ENCODE measurements at places on chromosomes 3 and 15.

GRCh38 chr3:99757966-99758365 is 59.7 kb upstream of the CMSS1 start:
- DNase-seq: no peak

DNA sequence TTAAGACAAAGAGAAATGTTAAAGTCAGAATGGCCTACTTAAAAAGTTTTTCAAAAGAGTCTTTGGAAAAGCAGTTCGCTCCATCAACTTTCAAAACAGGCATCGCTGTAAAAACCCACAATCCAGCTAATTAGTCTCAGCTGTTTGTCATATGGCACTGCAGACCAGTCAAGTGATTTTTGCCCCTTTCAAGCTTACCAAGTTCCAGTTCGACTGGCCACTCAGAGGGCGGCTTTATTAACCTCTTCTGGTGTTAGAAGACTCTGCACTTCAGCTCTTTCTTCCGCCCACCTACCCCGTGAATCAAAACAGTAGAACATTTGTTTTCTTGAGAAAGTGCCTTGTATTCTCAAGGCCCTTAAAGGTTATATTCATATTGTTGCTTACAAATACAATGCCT is 19.3 kb downstream of the RAB27A start:
- DNase-seq: no peak

DNA sequence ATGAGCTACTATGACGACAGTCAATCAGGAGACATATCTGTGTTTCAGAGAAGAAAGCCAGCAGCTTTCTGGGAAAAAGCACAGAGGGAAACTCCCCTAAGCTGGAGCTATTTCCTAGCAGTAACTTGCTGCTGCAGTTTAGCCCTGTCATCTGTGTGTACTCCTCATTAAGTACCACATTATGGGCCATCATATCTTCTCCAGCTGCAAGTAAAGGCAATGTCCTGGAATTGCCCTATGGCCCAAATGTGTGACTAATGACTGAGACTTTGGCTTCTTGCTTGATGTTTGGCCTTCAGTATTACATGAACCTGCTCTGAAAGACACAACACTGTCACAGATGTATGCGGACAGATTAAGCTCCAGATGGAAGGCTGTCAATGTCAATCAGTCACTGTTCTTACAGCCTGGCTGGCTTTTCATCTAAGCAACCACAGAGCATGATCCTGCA is 190.8 kb downstream of the FHIT start:
- no peak for DNase-seq

DNA sequence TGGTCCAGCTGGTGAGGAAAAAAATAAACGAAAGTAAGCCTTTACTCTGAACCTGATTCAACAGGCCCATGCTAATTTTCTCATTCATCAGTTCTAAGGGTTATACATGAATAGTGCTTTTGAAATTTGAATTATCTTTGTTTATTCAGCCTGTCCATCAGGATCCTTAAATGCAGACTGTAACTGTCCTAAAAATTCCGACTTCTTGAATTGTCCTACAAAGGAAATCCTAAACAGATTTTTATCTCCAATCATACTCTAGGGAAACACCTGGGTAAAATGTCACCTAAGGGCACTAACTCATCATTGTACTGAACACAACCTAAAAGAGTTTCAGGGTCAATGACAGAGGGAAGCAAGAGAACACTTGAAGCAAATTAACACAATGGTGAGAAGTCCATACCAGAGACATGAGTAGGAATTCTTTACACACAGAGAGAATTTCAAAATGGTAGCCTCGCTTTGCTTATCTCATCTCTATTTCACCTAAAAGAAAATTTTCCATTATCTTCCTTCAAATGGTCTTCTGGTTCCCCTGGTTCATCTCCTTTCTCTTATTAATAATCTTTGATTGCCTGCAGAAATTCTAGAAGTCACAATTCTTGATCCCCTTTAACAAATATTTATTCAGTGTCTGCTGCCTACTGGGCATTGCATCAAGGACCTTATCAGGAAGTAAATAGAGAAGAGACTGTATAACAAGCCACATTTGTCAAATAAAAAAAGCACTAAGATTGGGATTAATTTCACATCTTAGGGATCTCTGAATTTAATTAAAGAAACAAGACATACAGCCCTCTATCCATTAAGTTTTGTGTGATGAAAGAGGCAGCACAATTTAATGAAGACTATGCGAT is 182.7 kb downstream of the MEIS2 start:
- no peak for DNase-seq

- no peak for DNase-seq
These were observed 1.4 kb downstream of the PLEKHO2 start for GRCh38 chr15:64842986-64843561.

DNA sequence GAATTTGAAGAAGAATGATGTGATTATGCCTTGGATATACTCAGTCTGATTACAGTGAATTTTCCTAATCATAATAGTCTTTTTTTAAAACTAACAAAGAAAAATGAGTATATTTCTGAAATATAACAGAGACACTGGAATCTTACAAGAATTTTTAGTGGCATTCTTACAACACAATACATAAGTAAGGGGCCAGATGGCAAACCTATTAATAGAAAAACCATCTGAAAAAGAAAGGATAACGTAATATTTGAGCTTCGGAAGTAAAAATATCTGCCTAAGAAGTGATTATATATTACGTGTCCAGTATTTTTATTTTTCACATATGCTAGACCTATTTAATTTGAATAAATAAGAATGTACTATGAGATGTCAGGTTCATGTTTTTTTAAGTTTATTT is 452.8 kb downstream of the NAALADL2 start:
- DNase-seq: no peak

- DNase-seq: no peak
These were observed 12.2 kb downstream of the ZFAND6 start for GRCh38 chr15:80071652-80072051.

- no peak for DNase-seq
These were observed 448.8 kb downstream of the GRM7 start for GRCh38 chr3:7309641-7310102.

DNA sequence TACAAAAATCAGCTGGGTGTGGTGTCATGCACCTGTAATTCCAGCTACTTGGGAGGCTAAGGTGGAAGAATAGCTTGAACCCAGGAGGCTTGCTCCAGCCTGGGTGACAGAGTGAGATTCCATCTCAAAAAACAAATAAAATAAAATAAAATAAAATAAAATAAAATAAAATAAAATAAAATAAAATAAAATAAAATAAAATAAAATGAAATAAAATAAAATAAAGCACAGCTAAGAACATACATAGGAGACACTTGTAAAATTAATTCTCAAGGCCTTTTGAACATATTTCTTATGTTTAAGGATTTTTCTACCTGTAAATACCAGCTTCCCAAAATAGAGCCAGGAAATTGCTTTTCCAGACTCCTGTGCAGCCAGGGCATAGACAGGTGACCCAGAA is 703.0 kb downstream of the ZPLD1 start:
- DNase-seq: no peak

DNA sequence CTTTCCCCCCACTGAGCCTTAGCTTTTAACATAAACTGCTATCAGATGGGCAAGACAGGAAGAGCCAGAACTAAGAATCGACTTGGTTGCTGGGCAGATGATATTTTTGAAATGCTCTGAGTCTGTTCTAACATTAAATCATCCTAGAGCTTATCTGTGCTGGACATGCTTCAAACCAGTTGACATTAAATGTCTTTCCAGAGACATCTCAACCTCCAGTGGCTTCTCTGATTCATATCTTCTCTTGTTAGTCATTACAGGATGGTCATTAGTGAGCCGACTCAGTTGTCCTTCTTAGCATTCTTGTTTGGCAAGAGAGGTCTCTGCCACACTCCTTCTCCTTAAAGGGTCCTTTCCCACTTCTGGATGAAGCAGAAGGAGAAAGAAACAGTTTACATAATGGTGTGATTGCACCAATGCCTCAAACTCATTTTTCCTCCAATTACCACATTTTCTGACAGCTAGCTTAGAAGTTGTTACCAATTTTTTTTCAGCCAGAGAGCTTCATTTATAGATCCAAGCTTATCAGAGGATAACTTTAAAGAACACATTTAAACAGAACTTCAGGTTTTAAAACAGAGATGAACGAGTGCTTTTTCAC is 21.7 kb upstream of the SYN2 start:
- no peak for DNase-seq

GRCh38 chr3:58868097-58868779 is 181.6 kb downstream of the CFAP20DC start:
- no peak for DNase-seq

- DNase-seq: no peak
These were observed 1.2 kb upstream of the LMCD1 start for GRCh38 chr3:8500319-8500988.

DNA sequence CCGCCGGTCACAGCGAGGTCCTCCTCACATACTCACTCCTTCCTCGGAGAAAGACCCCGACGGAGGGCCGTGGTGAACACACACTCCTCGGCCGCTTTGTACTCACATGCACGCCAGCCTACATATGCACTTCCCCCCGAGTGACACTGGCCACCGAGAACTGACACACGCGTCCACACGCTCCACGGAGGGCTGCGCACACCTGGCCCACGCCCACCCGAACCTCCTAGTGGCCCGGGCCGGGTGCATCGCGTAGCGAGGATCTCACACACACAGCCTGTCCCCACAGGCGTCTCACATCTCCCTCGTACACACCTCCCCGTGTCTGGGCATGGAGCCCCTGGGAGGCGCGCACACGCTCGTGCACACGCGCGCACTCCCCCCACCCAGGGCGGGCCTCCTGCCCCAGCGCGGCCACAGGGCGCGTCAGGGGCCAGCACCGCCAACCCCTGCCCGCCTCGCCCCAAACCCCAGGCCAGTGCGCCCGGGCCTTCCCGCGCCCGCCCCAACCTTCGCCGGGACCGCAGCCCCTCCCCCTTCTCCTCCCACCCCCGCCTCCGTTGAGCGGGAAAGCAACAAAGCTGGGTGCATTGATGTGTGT is 411 bp upstream of the C3orf70 start:
- DNase-seq: no peak

GRCh38 chr15:55768670-55769185 is 25.8 kb upstream of the PRTG start:
- no peak for DNase-seq

- DNase-seq: no peak
These were observed 7.2 kb downstream of the UROC1 start for GRCh38 chr3:126510308-126510910.

DNA sequence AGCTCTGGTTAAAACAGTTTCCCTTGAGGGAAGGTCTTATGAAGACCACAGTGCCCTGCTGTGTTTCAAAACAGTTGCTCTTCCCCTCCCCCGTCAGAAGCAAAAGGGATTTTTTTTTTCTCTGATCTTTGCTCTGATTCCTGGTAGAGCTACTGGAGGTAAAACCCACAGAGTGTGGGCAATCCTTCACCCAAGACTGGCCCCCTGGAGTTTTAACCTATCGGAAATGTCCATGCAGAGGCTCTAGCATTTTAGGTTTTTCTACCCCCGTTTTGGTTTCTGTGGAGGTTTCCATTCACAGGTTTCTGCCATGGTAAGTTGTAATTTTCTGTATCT is 27.7 kb downstream of the GRM2 start:
- no peak for DNase-seq

- DNase-seq: no peak
These were observed 11.9 kb upstream of the CLASP2 start for GRCh38 chr3:33729993-33730392.

- DNase-seq: no peak
These were observed 1.2 kb downstream of the TMIE start for GRCh38 chr3:46702246-46703012.

DNA sequence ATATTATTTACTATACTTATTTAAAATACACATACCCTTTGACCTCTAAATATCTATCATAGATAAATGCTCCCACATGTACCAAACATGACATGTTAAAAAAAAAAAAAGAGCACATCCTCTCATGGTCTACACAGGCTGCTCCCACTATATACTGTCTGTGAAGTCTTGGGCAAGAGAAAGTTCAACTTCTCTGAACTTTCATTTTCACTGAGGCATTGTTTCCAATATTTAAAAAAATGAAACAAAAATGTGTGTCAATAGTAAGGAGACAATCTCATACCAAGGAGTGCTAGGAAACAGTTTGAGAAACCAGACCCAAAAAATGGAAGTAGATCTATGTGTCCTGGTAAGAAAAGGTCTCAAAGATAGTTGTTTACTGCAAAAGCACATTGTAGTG is 29.3 kb downstream of the SLC4A7 start:
- DNase-seq: no peak

- DNase-seq: no peak
These were observed 1.7 kb upstream of the FAH start for GRCh38 chr15:80151148-80151547.

DNA sequence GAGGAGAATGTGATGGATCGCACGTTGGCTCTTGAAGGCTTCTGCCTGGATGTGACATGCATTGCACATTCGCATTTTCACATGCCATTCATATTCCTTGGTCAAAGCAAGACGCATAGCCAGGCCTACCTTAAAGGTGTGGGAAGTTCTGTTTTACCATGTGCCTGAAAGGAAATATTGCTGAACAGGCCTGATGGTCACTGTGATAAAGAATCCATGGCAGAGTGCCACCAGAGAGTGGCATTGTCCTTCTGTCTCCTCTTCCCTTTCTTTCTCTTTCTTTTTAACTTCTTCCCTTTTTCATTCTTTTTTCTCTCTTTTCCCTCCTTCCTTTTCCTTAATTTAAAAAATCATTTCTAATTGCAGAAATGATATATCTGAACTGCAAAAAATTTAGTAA is 15.9 kb upstream of the MITF start:
- no peak for DNase-seq

Data from stimulated activated CD4-positive, alpha-beta T cell treated with anti-CD3 and anti-CD28 coated beads, Interleukin-1b, Interleukin-23, amount 100 ng/mL, for 1 hour (primary cell).